ENCODE measurements at places on chromosomes 2 and 18.

- no peak for DNase-seq
Measured at GRCh38 chr2:232480201-232481190, 7.1 kb downstream of the ECEL1 start.

- DNase-seq: no peak
Measured at GRCh38 chr2:112843288-112843687, 6.7 kb upstream of the IL1B start.

GRCh38 chr2:25505182-25505581 is 163.5 kb upstream of the DNMT3A start:
- DNase-seq: no peak

GRCh38 chr2:42784204-42784880 is 8.0 kb downstream of the HAAO start:
- no peak for DNase-seq

GRCh38 chr18:3455907-3456685 is 6.1 kb downstream of the TGIF1 start:
- no peak for DNase-seq

DNA sequence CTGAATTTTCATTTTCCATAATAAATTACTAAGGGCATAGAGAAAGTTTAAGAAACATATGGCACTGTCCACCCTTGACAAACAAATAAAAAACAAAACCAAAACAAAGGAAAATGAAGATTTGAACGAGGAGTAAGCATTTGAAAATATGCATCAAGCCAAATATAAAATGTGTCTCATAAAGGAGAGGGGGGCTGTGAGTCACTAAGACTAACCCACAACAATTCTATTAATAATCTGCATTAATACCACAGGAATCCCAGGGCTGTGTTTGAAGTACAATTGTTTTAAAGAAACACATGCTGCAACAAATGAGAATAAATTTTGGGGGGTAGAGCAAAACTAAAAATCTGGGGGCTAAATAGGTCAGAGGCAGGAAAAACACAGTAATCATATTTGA is 53.8 kb upstream of the STK17B start:
- DNase-seq: no peak

- DNase-seq: no peak
Measured at GRCh38 chr2:237435844-237436587, 22.1 kb upstream of the COL6A3 start.

DNA sequence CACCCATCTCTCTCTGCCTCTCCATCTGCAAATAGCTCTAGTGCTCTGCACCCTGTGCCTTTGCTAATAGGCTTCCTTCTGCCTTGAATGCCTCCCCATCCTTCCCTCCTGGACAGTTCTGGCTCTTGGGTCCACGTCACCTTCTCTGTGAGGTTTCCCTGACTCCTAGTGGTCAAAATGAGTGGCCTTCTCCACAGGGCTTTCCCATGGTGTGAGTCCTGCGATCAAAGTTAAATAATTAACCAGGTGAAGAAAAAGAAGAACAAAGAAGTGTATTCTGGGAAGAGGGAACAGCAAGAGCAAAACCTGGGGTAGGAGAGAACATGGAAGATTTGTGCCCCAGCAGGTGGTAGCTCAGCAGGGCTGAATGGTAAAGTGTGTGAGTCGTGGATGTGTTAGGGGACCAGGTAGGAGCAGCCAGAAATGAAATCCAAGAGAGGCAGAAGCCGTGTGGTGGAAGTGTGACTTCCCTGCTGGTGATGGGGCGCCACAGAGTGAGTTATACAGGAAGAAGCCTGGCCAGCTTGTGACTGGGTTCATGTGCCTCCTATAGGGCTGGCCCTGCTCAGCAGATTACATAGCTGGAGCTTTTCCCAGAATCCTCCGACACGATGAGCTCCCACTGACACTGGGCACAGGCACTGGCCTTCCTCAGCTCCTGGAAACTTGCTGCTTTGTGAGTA is 93.8 kb upstream of the LDAH start:
- DNase-seq: no peak

- no peak for DNase-seq
Measured at GRCh38 chr2:68317971-68318913, 1.5 kb downstream of the CNRIP1 start.

DNA sequence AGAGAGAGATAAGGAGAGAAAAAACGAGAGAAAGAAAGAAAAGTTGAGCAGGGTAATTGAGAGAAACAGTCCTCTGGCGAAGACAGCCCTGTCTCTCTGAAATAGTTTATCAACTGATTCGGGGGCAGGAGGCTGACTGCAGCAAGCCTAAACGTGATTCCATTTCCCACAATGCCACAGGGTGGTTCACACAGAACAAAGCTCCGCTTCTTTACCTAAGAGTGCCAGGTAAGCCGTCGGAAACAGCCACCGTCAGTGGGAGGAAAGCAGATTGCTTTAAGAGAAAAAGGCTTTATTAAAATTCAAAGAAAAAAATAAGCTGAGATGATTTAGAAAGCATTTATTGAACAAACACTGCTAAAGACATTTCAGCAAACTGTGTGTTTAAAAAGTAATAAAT is 271.4 kb upstream of the POU3F3 start:
- no peak for DNase-seq

DNA sequence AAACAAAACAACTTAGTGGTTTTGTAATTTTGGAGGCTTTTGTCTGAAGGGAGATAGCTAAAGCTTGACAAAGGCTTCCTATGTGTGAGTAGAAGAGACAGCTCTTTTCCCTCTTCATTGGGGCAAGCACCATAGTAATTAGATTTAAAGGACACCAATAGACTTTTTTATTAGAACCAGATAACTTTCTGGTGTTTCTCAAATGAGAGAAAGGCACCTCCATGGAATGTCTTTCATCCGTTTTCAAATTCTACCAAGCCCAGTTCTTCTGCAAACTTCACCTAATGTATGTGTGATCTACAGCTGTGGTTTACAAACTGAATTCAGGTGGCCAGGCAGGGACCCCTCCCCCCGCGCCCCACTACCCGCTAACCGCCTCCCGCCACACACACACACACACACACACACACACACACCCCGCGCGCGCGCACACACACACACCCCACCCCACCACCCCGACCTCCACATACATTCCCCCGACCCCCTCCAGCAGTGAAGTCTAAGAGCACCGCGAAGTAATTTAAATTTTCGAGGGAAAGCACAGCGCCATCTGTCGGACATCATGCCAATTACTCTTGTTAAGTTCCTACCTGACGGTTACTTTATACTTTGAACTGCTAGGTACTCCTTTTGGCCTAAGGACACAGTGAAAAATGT is 31.6 kb upstream of the PPP1R1C start:
- DNase-seq: peak; percentile 35

GRCh38 chr18:26940744-26941398 is 75.4 kb upstream of the AQP4 start:
- no peak for DNase-seq
